ENCODE measurements at places on chromosomes 12 and 14. TPM values are rescaled to one million over a fixed set of nuclear protein-coding genes. Genes with fewer than 3 reads are reported as not detected.

DNA sequence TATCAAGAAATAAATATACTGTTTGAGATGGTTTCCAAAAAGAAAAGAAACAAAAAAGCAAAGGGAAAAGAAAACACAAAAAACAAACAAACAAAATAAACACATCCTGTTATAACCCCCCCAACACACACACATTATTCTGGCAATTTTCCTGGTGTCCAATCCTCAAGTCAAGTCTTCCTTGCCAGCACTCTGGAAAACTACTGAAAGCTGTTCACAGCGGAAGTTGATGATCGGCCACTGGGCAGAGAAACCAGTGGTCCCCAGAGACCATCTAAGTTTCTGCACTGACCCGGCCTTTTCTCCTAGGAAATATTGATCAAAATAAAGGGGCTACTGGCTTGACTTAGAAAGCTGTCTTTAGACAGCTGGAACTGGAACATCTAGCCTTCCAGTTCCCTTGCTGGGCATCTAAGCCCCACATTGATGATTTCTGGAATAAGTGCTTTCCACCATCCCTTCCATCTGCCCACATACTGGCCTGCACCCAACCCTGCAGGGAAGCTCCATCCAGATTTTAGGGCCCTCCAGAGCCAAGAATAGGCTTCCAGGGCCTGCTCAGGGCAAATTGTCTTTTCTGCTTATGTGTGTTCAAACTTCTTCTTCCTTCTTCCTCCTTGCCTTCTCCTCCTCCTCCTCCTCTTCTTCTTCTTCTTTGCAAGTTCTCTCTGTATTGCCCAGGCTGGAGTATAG lies 11.6 kb upstream of the PPP1CC start:
- no peak for DNase-seq

DNA sequence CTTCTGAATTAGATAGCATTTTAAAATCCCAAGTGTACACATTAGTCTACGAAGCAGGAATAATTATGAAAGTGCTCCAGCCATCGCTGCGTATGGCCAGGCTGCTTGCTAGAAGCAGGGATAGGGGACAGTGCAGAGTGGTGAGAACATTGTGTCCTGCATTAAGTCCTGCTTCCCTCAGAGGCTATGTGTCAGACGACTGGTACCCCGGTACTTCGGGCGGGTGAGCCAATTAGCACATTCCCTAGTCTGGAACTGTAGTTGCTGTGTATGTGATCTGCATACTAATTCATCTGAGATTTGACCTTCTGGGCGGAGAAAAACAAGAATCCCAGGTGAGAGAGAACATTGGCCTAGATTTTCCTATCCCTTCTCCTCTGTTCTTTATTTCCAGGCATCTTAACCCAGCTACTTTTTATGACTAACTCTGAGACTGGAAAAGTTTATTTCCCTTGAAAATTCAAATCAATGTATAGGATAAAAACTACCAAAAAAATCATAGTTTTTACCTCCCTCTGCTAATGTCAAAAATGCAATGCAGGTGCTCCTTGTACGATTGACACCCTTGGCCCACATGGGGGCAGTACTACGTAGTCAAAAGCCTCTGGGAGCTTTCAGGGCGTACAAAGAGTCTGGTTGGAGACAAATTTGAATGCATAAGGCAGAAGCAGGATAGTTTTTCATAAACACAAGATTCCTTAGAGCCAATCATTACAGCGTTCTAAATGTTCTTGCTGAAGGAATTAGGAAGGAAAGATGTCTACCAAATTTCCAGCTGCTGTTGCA lies 764.3 kb downstream of the NOVA1 start:
- DNase-seq, result peak; percentile 27

DNA sequence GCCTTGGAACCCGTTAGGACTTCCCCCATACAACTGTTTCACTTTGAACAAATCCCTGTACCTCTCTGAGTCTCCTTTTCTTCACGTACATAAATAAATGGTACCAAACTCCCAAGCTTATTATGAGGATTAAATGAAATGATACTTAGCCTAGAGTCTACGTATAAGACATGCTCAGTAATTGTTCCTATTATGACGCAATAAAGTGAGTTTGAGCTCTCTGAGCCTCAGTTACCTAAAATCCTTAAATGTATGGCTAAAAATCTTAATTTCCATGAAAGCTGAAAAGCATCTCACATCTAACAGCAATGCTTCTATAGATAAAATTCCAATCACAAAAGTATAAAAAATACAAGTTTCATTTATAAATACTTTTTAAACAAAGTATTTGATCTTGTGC lies 117.9 kb upstream of the TMEM233 start:
- no peak for DNase-seq

- DNase-seq, result no peak
Measured at GRCh38 chr12:112097641-112098040, 10.9 kb downstream of the NAA25 start.

DNA sequence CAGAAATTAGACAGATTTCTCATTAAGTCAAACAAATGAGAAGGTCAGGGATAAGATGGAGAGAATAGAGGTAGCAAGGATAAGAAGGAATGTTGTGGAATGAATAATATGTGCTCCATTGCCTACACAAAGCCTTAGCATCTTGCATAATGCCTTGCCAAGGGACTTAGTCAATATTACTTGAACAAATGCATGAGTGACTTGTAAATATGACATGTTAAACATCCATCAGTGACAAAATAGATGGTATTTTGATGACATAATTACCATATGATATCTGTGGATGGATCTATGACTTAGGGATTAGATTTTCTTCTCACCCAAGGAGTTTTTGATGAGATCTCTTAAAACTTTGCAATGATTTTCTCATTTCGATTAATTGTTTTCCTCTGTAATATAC lies 194.1 kb upstream of the RASSF8 start:
- DNase-seq, result no peak

GRCh38 chr12:62801796-62802195 lies 133.2 kb downstream of the PPM1H start:
- DNase-seq, result no peak

DNA sequence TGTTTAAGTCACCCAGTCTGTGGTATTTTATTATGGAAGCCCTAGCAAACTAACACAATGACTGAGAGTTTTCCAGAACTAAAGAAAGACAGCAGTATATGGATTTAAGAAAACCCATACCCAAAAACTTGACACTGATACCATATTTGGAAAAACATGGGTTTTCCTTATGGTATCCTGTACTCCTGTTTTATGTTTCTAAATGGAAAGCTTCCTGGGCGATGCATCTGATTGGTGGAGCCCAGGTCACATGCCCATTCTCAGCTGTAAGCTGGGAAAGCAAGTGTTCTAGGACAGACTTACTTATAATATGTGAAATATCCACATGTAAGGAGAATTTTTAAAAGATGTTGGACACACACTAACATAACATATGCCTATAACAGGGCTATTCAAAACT lies 4.5 kb upstream of the RNASE4 start:
- peak; percentile 51 for DNase-seq

DNA sequence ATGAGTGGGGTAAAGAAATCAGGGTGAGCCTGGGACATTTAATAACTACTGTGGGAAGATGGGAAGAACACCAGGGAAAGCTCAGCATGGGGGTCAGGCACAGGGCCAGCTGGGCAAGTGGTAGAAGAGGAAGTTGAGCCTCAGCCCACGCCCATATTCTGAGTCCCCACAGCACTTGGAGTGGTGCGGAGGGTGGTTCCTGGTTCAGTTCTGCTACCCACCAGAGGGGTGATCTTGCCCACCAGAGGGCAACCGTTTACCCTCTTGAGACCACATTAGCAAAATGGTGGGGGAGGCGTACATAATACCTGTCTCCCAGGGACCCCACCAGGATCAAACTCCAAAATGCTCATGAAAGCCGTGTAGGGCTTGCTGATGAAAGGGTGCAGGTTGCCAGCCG lies 16.8 kb upstream of the ANKRD33 start:
- DNase-seq, result no peak

DNA sequence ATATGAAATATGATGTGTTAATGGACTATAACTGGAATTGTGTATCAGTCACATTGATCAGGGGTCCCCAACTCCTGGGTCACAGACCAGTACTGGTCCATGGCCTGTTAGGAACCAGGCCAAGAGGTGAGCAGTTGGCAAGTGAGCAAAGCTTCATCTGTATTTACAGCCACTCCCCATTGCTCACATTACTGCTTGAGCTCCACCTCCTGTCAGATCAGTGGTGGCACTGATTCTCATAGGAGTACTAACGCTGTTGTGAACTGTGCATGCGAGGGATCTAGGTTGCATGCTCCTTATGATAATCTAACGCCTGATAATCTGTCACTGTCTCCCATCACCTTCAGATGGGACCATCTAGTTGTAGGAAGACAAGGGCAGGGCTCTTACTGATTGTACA lies 72.3 kb downstream of the CDK17 start:
- DNase-seq, result no peak

GRCh38 chr12:27014859-27015729 lies 910 bp upstream of the TM7SF3 start:
- DNase-seq, result no peak

DNA sequence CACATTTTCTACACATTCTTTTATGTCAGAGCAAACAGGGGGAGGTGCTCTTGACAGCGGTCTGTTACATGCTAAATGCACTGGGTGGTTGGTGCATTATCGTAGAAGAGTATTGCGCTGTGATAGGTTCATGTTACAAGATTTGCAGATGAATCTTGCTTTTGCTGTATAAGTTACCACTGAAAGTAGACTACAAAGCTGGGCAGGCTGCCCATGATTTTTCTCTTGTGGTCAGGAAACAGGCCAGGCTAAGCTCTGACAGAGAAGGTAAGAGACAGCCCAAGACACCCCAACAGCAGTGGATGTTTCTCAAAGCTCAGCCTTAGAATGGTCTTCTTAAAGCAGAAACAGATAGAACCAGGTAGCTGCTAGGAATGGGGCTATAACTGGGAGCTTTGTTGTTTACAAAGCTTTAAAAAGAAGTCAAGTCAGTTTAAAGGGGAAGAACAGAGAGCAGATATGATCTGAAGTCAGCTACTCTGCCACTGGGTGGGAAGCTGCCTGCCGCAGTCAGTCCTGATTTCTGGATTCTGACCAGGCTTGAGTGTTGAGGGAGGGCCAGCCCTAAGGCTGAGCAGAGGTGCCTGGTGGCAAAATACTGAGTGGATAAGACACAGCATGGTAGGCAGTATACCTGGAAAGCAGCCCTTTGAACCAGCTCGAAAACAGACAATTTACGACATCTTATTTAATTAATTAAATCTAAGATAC lies 9.4 kb downstream of the KCNA1 start:
- no peak for DNase-seq

DNA sequence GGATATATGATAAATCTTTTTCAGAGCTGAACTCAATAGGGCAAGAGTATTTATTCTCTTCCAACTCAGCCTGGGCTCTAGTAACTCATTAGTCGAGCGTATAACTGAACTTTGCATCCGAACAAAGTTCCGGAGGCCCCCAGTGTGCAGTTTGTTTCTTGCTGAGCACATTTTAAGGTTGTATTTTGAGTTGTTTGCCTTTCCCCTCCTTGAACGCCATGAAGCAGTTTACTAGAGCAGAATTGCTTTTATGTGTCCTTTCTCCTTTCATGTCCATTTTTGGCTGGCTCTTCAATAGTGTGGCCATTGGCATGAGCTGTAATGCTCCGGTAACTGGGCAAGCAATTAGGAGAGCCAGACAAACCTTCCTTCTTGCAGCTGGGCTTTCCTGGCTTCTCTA lies 105.3 kb downstream of the WIF1 start:
- peak; percentile 92 for DNase-seq

GRCh38 chr12:14169281-14169680 lies 187.9 kb upstream of the GRIN2B start:
- DNase-seq, result no peak

- DNase-seq, result no peak
Measured at GRCh38 chr12:26691234-26691970, 141.6 kb downstream of the ITPR2 start.

DNA sequence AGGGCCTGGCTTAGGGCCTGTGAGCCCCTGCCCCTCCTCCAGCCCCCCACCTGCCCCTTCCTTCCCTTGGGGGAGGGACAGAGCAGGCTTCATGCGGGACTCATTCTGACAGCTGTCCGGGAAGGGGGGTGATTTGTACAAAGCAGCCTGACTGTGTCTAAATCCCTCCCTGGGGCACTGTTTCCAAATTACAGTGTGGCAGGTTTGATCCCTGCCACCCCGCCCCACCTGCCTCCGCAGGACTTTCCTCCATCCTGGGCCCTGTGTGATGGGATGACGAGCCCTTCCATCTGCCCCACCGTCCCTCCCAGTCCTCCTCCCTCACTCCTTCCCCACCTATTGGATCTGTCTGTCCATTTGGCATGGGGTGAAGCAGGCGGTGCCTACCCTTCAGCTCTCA lies 363.9 kb downstream of the BCL11B start:
- no peak for DNase-seq

- no peak for DNase-seq
Measured at GRCh38 chr14:33516898-33517436, 433.9 kb downstream of the EGLN3 start.

- DNase-seq, result no peak
Measured at GRCh38 chr14:86179980-86180379, 650.0 kb downstream of the FLRT2 start.

DNA sequence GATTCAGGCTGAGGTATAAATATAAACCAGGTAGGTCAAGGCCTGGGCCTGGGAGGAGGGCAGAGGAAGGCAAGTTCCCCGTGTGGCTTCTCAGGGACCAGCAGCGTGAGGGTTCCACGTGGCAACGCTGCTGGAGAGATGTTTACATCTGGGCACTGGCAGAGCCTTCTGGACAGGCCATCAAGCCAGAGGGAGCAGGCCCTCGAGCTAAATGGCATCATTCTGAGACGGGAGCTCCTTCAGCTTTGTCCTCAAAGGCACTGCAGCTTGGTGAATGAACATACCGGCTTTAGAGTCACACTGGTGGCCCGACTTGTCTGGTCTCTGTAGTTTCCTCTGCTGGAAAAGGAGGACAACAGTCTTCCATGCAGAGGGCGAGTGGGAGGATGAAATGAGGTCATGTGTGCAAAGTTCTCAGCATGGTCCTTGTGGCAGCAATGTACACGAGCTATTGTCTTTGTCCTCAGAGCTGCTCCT lies 231.3 kb downstream of the ZFP36L1 start:
- DNase-seq, result no peak

DNA sequence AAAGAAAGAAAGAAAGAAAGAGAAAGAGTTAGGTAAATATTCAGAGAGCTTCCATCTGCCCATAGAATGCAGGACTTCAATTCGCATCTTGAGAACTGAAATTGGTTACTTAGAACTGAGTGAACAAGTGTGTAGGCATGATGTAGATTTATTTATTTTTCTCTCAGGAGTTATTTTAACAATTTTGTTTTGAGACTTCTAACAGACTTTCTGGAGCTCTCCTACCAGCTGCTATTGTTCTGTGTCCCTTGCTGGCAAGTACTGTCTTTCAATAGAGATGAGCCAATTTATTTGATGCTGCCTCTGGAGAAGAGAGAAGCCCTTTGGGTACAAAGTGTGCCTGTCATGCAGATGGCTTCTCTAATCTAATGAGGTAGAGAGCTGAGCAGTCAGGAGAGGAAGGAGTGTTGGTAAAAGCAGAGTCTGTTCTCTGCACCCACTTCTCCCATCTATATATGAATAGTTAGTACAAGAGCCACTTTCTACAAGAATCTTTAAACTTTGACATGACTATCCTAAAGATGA lies 67.0 kb downstream of the SYT1 start:
- DNase-seq, result no peak

GRCh38 chr14:32102152-32102787 lies 25.2 kb downstream of the ARHGAP5 start:
- no peak for DNase-seq

P2RX2 gene
- polyA plus RNA-seq, result 24.1 TPM

AGAP2 gene
- polyA plus RNA-seq, result 2.9 TPM

BDKRB2 gene
- polyA plus RNA-seq, result 9.1 TPM

COCH gene
- polyA plus RNA-seq, result 2.2 TPM

CRIP1 gene
- polyA plus RNA-seq, result 136 TPM

CELA1 gene
- not detected for polyA plus RNA-seq

CLEC14A gene
- polyA plus RNA-seq, result 5.9 TPM

CPNE6 gene
- polyA plus RNA-seq, result 0.31 TPM

Data from large intestine (tissue), 12 donors.